Activated CD4-positive, alpha-beta T cell treated with anti-CD3 and anti-CD28 coated beads, Interleukin-2, amount 10 ng/mL, durations not matched to agents 24 days and 14 days (primary cell): ENCODE measurements at places on chromosomes 6 and 20.

GRCh38 chr20:49813305-49813974, 812 bp downstream of the SLC9A8 start:
- DNase-seq = no peak

DNA sequence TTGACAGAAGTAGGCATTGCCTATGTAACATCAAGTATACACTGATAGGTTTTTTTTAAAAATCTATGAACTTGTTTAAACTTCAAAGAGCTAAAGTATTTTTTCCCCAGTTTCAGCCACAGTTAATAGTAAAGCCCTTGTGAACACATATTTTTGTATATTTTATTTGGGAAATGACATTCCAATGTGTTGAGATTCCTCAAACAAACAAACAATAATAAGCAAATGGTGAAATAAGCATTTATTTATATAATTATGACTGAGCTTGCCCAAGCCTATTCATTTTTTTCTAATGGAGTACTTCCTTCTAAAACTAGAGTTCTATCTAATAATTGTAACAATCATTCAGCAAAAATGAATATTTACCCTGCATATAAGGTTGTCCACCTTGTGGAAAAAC, 12.5 kb downstream of the SYCP2 start:
- no peak for DNase-seq

DNA sequence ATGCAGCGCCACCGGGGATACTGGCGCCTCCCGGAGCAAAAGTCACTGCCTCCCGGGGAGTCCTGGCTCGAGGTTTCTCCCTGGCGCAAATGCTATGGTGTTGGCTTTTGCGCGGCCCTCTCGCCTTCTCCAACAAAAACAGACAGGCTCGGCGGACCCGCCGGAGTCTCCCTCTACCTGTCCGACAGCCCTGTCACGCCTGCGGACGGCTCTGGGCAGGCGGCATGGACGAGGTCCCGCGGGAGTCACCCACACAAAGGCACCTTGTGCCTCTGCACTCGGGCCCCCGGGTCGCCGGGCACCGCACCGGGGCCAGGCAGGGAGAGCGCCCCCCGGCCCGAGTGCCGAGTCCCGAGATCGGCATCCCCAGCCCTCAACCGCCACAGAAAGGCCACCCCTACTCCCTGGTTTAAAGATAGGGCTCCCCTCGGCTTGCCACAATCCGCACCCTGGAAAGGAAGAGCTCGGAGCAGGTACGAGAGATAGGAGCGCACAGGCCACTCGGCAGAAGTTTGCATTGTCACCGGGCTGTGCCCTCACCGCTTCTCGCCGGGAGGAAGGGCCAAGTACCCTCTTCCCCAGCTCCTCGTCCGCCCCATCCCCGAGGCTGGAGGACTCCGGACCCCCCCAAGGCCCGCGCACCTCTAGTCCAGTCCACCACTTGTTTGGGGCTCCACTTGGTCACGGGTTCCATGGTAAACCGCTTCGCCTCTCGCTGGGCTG, 903 bp downstream of the CNKSR3 start:
- no peak for DNase-seq

- DNase-seq = no peak
Measured at GRCh38 chr6:115896538-115897129, 164.1 kb downstream of the FRK start.

DNA sequence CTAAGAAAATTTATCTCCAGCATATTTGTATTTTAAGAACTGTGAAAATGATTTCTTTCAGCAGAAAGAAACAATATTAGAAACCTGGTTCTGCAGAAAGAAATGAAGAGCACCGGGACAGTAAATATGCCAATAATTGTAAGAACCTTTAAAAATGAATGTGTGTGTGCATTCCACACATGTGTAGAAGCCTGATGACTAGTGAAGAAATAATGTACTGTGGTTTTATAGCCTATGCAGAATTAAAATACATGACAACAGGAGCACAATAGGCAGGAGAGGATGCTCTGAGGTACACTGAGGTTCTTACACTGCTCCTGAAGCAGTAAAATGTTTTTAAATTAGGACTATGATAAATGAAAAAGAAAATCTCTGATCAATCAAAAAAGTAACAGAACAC, 48.9 kb downstream of the SNX14 start:
- no peak for DNase-seq

- peak; percentile 92 for DNase-seq
Measured at GRCh38 chr6:20319520-20320357, 81.9 kb upstream of the E2F3 start.

- DNase-seq = no peak
Measured at GRCh38 chr6:150175586-150176151, 32.8 kb downstream of the PPP1R14C start.

DNA sequence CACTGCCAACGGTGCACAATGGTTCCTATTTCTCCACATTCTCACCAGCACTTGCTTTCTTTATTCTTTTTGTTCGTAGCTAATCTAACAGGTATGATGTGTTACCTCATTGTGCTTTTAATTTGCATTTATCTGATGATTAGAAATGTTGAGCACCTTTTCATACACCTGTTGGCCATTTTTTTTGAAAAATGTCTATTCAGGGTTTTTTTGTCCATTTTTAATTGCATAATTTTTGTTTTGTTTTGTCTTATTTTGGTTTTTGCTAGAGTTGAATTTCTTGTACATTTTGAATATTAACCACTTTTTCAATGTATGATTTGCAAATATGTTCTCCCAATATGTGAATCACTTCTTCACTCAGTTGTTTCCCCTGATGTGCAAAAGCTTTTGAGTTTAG, 150.6 kb downstream of the TENT5A start:
- no peak for DNase-seq

DNA sequence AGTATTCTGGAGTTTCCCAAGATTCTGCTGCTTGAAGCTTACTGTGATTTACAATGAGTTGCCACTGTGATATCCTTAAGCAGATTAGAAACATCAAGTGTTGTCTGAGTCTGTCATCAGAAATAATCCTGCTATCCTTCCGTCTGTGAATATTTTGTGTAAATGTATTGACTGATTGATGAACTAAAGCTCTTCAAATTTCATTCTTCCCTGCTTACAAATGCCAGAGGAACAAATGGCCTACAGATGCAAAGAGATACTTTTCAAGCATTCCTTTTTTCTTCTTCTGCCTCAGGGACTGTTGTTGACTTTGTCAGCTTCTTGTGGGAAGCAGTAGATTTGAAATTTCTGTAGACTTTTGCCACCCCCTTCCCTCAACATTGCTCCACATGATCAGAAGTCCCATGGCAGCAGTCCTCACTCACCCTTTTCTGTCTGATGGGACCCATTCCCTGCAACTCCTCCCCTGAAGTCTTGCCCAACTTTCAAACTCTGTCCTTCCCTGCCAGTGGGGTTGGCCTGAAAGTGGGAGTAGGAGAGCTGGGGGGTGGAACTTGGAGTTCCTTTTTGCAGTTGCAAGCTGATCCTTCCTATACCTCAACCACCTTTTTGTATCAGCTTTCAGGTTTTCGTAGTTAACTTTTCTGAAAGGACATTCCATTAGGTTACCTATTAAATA, 38.5 kb upstream of the MLIP start:
- DNase-seq = no peak

GRCh38 chr6:114592506-114592905, 249.7 kb upstream of the HS3ST5 start:
- DNase-seq = no peak

GRCh38 chr6:36817847-36818246, 21.4 kb downstream of the CPNE5 start:
- DNase-seq = no peak

- DNase-seq = no peak
Measured at GRCh38 chr6:3650076-3650958, 101.2 kb downstream of the PXDC1 start.

GRCh38 chr6:6582131-6582530, 6.4 kb upstream of the LY86 start:
- no peak for DNase-seq

- DNase-seq = no peak
Measured at GRCh38 chr6:170129691-170130171, 161.1 kb downstream of the DLL1 start.

DNA sequence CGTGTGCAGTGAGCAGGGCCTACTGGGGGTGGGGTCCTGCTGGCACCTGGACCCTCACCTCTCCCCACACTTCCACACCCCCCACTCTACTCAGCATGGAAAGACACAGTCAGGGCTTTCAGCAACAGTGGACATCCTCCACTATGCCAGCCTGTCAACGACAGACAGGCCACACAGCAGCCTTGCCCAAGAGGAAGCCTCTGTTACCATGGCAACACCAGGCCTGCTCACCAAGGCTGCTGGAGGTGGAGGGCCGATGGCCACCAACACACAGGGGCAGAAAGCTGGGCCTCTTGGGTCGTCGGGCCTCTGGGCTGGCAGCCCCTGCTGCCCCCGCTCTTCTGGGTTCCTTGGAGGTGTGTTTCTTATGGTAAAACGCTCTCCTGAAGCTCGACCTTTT, 13.6 kb downstream of the BNIP5 start:
- DNase-seq = no peak

- no peak for DNase-seq
Measured at GRCh38 chr6:113190170-113190569, 667.0 kb upstream of the MARCKS start.

- DNase-seq = no peak
Measured at GRCh38 chr6:134308800-134309199, 9.1 kb downstream of the SGK1 start.

GRCh38 chr6:155171109-155171746, 92.6 kb upstream of the CLDN20 start:
- DNase-seq = peak; percentile 95

DNA sequence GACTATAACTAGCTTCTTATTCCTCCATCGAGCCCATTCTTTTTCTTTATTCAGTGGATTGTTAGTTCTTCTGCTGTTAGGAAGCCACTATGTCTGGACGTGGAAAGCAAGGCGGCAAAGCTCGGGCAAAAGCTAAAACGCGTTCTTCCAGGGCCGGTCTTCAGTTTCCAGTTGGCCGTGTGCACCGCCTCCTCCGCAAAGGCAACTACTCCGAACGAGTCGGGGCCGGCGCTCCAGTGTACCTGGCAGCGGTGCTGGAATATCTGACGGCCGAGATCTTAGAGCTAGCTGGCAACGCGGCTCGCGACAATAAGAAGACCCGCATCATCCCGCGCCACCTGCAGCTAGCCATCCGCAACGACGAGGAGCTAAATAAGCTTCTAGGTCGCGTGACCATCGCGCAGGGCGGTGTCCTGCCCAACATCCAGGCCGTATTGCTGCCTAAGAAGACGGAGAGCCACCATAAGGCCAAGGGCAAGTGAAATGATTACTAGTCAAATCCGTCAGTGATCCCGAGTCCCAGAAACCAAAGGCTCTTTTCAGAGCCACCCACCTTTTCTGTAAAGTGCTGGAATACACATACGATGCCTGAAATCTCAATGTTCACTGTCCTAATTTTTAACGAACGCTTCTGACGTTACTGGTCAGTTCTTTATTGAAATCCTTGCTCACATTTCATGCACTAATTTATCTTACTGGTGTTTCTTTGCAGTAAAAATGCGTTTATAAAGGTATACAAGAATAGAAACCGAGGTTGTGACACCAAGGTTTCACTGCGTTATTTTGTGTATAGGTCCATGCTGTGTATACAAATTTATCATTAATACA, 129.9 kb downstream of the HFE start:
- DNase-seq = peak; percentile 94

DNA sequence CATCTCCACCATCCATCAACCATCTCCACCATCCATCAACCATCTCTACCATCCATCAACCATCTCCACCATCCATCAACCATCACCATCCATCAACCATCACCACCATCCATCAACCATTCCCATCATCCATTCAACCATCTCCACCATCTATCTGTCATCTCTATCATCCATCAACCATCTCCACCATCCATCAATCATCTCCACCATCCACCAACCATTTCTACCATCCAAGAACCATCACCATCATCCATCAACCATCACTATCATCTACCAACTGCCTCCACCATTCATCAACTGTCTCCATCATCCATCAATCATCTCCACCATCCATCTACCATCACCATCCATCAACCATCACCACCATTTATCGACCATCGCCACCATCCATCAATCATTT, 78.8 kb upstream of the CDH4 start:
- DNase-seq = no peak

DNA sequence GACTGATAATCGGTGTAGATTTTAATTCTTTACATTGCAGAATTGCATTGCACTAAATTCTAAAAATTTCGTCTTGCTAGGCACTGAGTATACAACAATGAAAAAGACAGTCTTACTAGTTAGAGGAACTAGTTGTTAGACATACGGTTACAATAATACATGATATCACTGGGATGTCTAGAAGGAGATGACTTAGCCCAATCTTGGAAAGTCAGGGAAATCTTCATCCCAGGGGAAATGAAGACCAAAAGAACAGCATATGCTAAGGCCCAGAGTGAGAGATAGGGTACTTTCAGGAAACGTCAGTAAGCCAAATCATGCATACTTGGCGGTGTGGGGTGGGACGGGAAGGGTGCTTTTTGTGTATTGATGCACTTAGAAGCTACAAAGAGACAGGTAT, 901 bp downstream of the CEP57L1 start:
- no peak for DNase-seq

- DNase-seq = no peak
Measured at GRCh38 chr20:59584278-59584925, 19.9 kb upstream of the PHACTR3 start.

- peak; percentile 87 for DNase-seq
Measured at GRCh38 chr20:17995967-17996819, 27.4 kb downstream of the MGME1 start.

GRCh38 chr20:14337400-14338171, at the start of gene FLRT3:
Gene FLRT3 (minus strand): TSS chr20:14337612. CDS start chr20:14327506, 10,106 bp downstream.
- DNase-seq = peak; percentile 54

DNA sequence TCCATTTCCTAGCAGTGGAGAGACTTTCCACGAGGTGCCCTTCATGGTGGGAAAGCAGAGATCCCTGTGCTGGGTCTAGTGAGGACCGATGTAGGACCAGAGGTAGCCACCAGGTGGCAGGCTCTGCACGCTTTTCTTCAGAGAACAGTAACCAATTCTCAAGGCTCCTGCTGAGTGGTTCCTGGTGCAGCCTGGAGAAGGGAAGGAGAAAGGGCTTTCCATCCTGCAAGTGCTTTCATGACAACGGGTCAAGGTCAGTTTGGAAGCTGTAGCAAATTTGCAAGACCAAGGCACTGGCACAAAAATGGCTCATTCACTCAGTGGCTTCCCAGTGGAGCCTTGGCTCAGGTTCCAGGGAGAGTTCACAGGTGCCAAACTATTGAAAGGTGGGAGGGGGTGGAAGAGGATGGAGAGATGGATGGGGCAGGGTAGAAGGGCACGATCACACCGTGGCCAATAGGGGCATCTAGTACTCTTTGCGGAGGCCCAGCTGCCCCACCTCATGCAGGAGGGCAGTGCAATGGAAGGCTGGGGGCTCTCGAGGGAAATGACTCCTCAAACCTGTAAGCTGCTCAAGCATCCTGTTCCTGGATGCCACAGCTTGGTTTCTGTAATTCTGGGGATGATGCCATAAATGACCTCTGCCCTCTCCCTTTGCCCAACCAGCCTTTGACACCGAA, 25.5 kb upstream of the KCNK16 start:
- peak; percentile 88 for DNase-seq

- DNase-seq = no peak
Measured at GRCh38 chr6:113980937-113981554, 10.1 kb upstream of the HDAC2 start.

- DNase-seq = no peak
Measured at GRCh38 chr6:113317891-113318574, 539.1 kb upstream of the MARCKS start.
